Suprapubic skin (tissue), 4 donors: ENCODE measurements at places on chromosomes 6 and 20.
A peak's percentile ranks its signal among the peaks of the same experiment; 100 is the strongest.

- DNase-seq: no peak
These were observed 53.8 kb downstream of the CD40 start for GRCh38 chr20:46171909-46172308.

GRCh38 chr6:85421181-85421580 is 28.7 kb upstream of the NT5E start:
- DNase-seq: no peak

DNA sequence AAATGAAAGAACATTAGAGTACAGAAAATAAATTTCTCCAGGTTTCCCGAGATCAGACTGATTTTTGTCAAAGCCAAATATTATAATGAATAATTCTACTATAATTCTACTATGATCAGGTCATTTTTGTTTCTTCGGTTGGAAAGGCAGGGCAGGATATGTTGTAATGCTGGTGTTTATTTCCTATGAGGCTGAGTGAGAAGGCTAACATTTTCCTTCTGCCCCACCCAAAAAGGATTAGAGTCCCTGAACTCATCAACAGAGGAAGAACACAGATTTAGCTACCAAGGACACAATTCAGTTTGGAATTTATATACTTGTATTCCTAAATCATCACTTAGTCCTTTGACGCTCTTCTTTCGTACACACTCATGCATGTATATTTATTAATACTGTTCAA is 318.9 kb downstream of the SYNE1 start:
- no peak for DNase-seq

GRCh38 chr6:15265787-15266186 is 19.9 kb downstream of the JARID2 start:
- DNase-seq: no peak

- no peak for DNase-seq
These were observed 1.3 kb upstream of the CTCFL start for GRCh38 chr20:57526087-57526884.

GRCh38 chr20:62786157-62786556 is 10.1 kb upstream of the MRGBP start:
- no peak for DNase-seq

- DNase-seq: no peak
These were observed 41.6 kb downstream of the UNC5CL start for GRCh38 chr6:40997234-40997957.

GRCh38 chr6:45305546-45305945 is 22.6 kb upstream of the RUNX2 start:
- DNase-seq: no peak

- no peak for DNase-seq
These were observed 671 bp downstream of the BPHL start for GRCh38 chr6:3119040-3119723.

DNA sequence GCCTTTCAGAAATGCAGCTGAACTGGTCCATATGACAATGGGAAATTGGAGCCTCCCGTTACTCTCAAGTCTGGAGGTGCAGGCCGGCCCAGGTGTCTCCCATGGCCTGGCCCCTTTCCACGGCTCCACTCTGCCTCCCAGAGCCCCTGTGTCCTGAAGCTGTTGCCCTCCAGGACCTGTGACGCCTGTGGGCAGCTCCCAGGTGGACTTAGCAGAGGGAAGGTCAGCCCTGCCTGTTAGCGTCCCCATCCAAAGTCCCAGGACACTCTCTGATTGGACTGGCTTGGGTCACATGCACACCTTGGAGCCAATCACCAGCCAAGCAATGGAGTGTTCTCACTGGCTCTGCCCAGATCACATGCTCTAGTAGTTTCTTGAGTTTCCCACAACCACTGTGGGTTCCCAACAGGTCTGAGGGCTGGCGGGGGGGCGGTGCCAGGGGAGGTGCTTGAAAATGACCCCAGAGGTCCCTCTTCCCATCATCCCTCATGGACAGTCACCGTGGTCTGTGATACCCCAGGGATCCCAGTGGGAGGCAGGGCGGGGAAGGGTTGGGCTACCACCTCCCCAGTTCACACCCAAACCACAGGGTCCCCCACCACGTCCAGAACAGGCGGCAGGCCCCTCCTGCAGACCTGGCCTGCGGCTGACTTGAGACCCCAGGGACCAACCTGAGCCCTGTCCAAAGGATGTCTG is 135.6 kb downstream of the TAF4 start:
- DNase-seq: peak; percentile 60

DNA sequence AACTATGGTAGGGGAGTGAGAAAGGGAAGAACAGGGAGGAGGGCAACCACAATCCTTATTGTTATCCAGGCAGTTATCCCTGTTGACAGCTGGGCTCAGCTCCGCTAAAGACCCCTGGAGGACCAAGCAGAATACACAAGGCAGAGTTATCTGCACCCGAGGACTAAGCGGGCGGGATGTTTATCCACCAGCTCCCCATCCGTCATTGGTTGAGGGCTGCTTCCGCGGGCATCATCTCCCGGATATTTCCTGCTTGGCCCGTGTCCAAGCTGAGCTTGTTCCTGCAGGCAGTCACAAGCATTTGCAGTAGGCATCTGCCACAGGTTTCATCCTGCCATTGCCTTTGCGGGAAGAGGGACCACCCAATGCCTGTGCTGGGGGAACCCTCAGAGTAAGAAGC is 102.1 kb downstream of the DLGAP4 start:
- no peak for DNase-seq

DNA sequence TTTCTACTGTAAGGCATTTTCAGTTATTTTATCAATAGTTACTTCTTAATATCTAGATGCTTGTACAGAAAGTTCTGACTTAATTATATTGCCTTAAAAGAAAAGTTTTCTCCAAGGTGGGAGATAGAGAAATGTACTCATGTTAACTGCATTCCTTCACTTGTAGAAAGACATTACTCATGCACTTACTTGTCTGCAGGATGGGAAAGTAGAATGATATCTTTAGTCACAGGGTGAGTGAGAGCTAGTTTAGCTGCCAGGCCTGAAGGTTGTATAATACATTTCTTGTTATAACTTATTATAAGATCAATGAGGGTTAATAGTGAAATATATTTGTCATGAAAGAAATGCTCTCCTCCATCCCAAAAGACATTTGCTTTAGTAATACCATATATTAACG is 92.1 kb downstream of the CRYBG1 start:
- no peak for DNase-seq

GRCh38 chr6:16669227-16669626 is 92.0 kb downstream of the ATXN1 start:
- DNase-seq: no peak

DNA sequence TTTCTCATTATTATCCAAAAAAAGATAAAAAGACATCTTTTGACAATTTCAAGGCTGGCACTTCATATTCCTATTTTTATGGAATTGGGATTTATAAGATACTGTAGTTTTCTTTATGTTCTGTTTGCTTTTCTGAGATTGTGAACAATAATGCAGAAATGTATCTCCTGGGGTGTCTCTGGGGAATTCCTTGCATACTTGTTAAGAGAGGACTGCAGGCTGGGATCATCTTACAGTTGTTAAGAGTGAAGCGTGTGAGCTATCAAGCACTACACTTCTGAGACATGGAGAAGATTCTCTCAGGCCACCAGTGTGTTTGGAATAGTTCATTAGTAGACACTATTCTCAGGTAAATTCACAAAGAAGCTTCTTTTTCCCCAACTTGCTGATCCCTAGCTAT is 963.3 kb upstream of the GJE1 start:
- no peak for DNase-seq

DNA sequence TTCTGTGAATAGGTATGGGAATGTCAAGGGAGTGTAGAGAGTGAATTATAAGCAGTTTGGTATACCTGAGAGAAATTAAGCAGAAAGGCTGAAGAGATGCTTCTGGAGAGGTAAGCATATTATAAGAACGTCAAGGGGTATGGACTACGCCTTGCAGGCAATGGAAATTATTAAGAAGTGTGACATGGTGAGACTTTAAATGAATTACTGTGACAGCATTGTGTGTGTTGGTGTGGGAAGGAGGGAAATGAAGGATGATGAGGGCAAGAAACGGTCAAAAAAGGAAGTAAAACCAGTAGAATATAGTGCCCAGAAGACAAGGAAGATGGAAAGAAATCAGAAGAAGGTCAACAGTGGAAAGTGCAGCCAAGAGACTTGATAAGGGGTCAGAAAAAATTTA is 5.9 kb downstream of the KHDRBS2 start:
- no peak for DNase-seq

DNA sequence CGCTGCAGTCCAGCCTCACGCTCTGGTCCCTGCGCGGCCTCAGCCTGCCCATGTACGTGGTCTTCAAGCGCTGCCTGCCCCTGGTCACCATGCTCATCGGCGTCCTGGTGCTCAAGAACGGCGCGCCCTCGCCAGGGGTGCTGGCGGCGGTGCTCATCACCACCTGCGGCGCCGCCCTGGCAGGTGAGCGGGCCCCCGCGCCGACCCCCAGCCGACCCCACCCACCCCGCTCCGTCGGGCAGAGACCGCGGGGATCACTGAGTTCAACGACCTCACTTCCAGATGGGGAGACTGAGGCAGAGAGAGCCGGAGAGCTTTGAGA is 545 bp downstream of the SLC35D3 start:
- DNase-seq: no peak

- DNase-seq: no peak
These were observed 11.4 kb upstream of the RFPL4B start for GRCh38 chr6:112335736-112336135.

DNA sequence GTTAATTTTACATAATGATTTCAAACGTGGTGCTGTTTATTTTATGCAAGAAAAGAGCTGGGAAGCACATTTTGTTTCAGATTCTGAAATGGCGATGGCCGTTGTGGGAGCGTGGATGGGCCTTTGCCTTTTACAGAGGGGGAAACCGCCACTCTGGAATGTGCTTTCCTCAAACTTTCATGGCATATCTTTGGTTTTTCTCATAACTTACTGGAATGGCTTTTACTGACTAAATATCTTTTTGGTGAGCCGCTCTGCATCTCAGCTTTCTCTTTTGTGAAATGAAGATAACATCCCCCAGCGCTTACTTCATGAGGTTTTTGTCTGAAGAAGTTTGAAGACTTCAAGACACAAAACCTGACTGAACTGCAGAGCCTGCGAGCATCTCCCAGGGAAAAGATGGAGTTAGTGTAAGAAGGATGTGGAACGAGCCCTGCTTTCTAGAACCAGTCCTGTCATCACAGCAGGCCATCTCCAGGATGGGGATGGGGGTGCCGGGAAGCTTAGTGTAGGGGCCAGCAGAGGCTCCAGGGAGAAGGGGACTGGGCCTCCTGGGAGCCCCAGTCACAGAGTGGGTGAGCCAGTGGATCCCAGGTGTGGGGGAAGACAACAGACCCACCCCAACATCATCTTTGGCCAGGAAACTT is 61.8 kb upstream of the TIAM2 start:
- no peak for DNase-seq

DNA sequence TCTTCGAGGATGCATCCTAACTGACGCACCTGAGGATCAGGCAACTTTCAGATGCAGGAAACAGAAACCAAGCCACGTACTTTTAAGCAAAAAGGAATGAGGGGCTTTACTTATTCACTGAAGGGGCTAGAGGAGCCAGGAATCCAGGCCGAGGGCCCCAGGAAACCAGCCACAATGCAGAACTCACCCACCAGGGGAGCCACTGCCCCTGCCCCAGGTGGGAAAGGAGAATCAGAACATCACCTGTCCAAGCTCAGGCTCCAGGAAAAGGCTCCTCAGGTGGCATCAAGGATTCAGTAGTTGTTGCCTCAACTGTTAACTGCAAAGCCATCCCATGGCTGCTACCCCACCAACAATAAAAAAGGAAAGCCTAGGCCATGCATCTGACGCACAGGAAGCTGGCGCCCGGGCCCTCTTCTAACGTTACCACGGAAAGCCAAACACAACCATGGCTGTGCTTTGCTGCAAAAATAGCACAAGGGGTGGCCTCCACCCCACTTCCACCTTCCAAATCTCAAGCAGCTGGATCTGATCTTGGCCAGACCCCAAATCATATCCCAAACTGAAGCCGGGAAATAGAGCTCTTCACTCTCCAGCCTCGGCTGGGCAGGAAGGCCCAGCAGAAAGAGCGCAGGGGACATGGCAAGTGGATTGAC is 121.0 kb downstream of the PREX1 start:
- no peak for DNase-seq

GRCh38 chr6:43469947-43470346 is 7.4 kb upstream of the TJAP1 start:
- no peak for DNase-seq

- DNase-seq: no peak
These were observed 6.1 kb upstream of the TMEM200A start for GRCh38 chr6:130359736-130360135.

GRCh38 chr6:74871757-74872156 is 334.1 kb downstream of the COL12A1 start:
- DNase-seq: no peak

DNA sequence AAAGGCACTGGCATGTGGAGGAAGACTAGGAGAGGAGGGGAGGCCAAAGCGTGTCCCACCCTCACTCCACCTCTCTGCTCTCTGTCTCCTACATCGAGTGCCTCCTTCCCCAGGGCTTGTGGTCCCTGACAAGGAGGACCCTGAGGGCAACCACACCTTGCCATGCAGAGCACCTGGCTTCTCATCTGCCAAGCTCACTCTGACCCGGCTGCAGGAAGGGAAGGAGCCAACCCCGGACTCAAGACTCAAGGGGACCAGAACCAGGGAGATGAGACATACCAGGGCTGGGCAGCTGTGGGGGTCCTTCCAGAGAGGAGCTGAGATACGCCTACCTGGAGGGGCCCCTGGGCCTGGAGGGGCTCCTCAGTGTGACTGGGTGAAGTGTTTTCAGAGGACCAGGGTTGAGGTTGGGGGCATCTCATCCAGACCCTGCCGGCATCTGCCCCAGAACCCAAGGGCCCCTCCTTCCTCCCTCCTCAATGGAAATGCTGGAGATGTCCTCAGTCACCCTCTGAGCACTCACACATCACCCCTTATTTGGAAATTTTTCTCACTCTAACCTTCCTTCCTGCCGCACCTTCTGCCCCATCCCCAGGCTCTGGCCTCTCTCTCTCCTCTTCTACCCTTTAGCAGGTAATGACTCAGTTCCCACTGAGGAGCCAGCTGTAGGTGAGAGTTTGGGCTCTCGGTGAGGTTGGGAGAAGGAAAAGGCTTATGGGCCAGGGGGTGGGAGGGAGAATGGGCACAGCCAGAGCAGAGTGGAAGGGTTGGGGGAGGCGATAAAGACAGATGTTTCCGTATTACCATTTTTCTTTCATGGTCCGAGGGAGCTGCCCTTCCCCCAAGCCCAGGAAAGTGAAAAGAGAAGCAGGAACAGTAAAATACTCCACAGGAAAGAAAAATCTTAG is 32.0 kb upstream of the POU5F1 start:
- DNase-seq: no peak

DNA sequence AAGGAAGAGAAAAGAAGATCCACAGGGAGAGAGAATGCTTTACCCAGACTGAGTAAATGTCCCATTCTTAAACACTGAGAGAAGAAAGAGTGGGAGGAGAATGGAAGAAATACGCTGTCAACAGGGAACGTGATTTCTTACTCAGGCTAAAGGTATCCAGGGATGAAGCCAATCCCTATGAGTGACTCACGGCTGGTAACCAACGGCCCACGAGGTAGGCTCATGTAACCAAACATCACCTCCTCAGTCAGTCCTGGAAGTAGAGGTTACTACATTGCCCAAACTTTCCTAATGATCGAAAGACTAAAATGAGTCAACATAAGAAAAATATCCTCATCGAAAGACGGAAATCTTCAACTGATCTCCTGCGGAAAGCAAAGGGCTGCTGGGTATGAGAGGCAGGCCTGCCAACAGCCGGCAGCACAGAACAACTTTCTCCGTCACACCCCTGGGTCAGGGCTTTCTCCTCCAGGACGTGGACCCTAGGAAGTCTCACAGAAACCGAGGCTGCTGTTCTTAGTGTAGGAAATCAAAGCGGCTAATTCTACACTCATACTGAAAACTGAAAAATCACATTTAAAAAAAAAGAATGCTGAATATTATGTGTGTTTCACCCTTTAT is 292.6 kb downstream of the GMDS start:
- no peak for DNase-seq
